Islet precursor cell (in vitro differentiated cells): ENCODE measurements at places on chromosomes 7 and 10.

GRCh38 chr7:1019789-1020610, 24.3 kb upstream of the GPR146 start:
- DNase-seq: no peak

DNA sequence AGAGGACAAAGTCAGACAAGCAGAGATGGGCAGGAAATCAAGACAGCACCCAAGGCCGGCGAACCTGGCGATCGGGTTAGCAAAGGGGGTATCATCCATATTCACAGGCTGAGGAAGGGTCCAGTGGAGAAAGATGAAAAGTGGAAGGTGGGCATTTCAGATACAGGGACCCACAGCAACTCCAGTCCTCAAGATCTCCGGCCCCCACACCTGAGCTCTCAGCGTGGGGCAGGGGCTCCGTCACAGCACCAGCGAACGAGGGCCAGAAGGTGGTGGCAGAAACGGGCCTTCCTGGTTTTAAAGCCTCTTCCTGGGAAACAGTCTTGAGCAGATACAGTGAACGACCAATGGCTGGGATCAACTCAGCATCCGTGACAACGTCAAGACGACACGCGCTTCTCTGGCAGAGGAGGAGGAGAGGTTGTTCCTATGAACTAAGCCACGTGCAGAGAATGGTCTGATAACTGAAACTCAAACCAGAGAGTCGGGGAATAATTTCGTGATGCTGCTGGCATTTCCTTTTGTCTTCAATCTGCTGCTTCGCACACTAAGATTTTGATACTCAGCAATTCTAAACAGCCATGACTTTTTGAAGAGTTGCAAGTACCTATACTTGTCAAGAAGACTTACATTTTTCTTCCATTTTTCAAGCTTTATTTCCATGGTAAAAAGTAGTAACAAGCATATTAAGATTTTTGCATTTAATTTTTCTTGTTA, 219.8 kb downstream of the ZMYND11 start:
- DNase-seq: peak; percentile 37

DNA sequence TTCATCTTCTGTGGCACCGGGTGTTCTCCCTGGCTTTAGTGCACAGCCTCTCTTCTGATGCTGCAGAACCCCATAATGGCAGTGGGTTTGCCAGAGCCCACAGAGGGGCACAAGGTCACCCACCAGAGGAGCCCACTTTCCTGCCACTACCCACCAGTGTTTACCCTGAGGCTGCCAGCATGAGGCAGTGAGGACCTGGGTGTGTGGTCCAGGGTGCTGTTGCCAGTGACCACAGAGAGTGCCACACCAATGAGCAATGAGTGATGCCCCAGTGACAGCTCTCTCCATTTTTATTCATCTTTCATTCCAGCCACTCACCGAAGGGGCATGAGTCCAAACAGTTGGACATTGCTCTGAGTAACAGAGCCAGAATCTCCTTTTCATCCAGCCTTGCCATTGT, 34.8 kb downstream of the MTURN start:
- no peak for DNase-seq

- DNase-seq: no peak
Measured at GRCh38 chr10:71952745-71953144, 11.4 kb upstream of the CHST3 start.

DNA sequence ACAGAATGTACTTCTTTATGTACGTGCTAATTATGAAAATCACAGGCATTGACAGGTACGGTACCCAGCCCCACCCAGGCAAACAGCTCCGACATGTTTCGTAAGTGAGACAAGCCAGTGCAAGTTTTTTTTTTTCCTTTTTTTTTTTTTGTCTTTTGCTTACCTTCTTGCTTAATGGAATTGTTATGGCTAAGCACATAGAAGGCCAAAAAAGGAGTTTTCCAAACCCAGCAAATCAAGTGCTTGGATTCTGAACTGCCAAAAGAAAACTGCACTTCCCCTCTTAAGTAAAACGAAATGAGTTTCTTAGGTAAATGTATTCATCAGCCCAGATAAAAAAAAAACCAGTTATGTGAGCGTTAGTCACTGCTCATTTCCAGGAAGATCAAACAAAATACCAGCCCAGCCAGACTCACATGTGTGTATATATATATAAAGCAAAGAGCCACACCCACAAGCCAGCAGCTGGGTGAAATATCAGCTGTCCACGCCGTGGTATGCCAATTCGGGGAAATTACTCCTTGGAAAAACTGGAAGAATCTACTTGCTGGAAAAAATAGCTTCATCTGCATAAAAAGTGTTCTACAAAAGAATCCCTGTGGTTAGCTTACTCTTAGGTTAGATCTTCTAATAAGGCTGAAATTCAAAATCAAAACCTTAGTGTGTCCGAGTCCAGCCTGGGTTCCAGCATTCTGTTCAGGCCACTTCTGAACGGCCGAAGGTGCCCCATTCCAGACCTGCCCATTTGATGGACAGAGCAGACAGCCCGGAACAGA, 8.0 kb downstream of the KLF6 start:
- DNase-seq: peak; percentile 69

DNA sequence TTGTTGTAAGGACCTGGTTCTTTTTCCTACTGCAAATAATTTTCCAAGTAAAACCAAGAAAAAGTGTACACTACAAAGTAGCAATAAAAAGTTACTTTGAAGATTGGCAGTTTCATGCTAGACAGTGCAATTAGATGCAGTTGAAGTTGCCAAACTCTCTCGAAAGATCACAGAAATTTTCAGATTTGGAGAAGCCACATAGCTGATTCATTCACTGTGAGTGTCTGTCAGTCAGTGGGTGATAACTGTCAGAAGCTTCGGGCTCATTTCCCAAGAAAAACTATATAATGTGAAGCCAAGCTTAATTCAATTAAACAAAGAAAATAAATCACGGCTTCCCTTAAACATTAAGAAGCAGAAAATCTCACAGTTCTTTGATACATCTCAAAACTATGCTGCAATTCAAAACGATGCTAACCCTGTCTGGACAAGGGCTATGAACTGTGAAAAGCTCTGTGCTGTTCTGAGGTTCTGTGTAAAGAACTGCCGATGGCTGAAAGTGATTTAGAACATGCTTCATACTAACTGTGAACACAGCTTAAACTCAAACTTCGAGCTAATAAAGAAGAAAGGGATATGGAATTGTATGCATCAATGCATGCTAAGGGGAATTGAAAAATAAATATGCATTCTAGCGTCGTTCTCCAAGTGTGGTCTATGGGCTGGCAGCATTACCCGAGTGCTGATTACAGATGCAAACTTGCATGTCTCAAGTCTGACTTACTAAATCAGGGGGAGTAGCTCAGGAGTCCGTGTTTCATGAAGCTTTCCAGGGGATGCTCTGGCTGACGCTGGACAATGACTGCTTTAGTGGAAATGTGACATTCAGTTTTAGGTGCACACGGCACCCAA, 557.4 kb downstream of the CALN1 start:
- no peak for DNase-seq

DNA sequence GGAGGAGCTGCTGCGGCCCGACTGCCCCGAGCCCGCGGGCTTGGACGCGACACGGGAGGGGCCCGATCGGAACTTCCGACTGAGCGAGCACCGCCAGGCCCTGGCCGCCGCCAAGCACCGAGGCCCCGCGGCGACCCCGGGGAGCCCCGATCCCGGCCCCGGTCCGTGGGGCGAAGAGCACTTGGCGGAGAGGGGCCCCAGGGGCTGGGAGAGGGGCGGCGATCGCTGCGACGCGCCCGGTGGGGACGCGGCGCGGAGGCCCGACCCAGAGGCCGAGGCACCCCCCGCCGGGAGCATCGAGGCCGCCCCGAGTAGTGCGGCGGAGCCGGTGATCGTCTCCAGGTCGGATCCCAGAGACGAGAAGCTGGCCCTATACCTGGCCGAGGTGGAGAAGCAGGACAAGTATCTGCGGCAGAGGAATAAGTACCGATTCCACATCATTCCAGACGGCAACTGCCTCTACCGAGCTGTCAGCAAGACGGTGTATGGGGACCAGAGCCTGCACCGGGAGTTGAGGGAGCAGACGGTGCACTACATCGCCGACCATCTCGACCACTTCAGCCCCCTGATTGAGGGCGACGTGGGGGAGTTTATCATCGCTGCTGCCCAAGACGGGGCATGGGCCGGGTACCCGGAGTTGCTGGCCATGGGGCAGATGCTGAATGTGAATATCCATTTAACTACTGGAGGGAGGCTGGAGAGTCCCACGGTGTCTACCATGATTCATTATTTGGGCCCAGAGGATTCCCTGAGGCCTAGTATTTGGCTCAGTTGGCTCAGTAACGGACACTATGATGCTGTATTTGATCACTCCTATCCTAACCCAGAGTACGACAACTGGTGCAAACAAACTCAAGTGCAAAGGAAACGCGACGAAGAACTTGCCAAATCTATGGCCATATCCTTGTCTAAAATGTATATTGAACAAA, 1.4 kb downstream of the OTUD1 start:
- peak; percentile 70 for DNase-seq

- no peak for DNase-seq
Measured at GRCh38 chr10:83089335-83089734, 1050.0 kb upstream of the GHITM start.

DNA sequence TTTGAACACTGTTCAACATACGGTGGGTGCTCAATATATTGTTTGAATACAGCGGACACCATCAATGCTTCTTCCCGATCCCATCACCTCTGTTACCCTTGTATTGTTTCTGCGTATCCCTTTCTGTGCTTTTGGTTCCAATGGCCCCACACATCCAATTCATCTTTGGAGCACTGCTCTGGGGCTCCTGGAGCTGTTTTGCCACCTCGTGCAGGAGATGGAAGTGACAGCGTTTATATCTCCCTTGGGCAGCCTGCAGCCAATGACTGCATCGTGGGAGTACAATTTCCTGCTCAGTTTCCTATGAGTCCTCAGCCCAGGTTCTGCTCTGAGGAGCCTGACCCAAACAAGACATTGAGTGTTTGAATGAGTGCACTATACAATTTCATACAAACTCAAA, 50.2 kb upstream of the PIK3CG start:
- no peak for DNase-seq

GRCh38 chr7:107355616-107356015, 114.2 kb upstream of the GPR22 start:
- DNase-seq: no peak

- DNase-seq: no peak
Measured at GRCh38 chr10:8534891-8535290, 480.4 kb downstream of the GATA3 start.
